CD4-positive, alpha-beta T cell treated with Interleukin-15 for 4 hours (primary cell): ENCODE measurements at places on chromosomes 6 and 20.

GRCh38 chr6:119535332-119535731 is 185.8 kb upstream of the MAN1A1 start:
- no peak for DNase-seq

- no peak for DNase-seq
Observed at GRCh38 chr6:22673474-22673873, 104.1 kb downstream of the HDGFL1 start.

DNA sequence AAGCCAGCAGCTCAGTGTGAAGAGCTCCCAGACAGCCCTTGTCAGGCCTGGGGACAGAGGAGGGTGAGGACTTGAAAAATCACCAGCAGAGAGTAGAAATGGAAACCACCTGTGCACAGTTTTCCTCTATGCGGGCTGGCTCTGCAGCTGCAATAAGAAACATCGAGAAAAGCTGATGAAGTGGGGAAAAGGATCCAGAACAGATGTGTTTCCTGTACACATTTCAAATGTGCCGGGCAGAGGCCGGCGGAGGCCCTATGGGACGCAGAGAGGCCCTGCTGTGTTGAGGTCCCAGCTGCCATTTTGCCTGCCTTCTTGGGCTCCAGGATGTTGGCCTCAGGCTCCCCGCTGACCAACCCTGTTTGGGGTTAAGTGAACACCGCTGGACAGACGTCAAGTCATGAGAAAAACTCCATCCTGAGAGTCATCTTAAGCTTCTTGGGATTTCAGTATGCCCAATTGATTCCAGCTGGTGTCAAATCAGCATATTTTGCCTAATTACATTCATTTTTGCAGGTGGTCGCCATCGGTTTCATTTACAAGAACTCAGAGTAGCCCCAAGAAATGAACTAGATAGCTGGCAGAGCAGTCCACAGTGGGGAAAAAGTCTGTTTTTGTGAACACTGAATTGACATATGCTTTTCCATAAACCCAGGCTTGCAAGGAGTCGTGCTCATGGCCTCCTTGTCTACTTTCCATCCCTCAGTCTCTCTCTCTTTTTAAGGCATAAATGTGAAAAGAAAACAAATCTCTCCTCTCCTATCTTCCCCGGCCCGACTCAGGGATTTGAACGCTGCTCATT is 150.4 kb upstream of the PHACTR3 start:
- no peak for DNase-seq

DNA sequence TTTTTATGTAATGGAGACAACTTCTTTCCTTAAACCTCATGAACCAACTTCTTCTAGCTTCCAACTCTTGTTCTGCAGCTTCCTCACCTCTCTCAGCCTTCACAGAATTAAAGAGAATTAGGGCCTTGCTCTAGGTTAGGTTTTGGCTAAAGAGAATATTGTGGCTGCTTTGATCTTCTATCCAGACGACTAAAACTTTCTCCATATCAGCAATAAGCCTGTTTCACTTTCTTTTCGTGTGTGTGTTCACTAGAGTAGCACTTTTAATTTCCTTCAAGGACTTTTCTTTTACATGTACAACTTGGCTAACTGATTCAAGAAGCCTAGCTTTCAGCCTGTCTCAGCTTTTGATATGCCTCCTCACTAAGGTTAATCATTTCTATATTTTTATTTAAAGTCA is 596.1 kb upstream of the NRSN1 start:
- no peak for DNase-seq

GRCh38 chr6:71079677-71080076 is 122.8 kb upstream of the B3GAT2 start:
- DNase-seq, result no peak

GRCh38 chr6:111952274-111952673 is 79.0 kb upstream of the FYN start:
- no peak for DNase-seq
